Skeletal muscle cell (primary cell): ENCODE measurements at places on chromosomes 7 and 10.

DNA sequence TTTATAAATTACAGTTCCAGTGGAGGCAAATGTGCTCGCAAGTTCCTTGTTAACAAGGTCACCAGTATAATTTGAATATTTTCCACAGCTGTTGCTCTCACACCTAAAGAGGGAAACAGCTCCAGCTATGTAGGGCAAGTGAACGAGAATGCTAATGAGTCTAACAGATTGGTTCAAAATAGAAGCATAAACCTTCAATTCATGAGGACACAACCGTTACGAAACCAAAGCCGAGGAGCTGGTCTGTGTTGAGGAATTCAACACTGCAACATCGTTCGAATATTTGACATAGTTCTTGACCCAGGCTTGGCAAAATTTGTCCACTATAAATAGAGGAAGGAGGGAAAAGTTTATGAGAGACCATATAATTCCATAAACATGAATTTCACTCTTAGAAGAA lies 161.3 kb downstream of the KLF6 start:
- peak; percentile 71 for DNase-seq

DNA sequence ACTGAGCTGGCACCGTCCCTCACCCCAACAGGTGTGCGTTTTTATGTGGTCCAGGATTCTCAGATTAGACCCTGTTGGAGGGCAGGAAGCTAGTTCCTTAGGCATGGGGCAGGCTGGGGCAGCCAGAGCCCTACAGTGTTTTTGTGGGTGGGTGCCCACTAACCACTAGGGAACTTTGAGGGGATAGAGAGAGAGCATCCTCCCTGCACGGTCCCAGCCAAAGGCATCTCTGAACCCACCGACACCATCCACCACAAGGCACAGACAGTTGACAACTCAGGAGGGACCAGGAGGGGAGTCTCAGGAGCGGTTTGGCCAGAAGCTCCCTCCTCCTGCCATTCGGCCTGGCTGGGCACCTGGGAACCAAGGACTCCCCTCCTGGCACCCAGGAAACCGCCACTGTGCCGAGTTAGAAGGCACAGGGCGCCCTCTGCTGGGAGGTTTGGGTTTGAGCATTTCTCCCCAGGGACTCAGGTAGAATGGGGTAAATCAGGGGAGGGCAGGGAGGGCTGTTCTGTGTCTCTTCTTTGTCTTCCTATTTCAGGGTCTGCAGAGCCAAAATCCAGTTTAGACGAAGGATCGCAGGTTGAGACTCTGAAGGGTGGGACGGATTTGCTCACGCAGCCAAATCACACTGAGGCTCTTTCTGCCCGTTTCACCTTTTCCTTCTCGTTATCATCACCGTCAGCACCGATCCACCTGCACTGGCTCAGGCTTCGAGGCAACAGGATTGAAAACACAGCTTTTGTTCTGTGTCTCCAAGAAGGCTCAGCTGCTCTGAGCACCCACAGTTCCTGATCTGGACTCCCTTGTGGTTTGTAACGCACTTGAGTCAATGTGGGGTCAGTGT lies 84.8 kb upstream of the COL13A1 start:
- DNase-seq = no peak

- no peak for DNase-seq
Measured at GRCh38 chr7:18045171-18045570, 17.5 kb upstream of the PRPS1L1 start.

- no peak for DNase-seq
Measured at GRCh38 chr10:49594594-49594993, 15.5 kb upstream of the SLC18A3 start.

DNA sequence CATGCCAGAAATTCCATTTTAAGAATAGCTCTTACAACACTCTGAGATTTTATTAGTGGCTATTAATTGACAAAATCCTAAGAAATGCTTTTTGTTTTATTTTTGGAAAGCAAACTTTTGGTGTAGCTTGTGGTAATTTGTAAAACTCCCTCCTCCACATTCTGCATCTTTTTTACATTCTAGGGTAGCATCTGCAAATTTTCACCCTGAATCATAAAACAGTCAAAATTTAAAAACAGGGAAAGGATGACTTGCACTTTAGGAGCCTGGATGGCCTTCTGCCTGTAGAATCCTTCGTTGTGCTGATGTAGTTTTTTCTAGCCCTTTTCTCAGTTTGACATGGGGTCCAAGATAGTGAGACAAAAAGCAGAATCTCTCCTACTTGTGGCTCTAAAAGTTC lies 316.1 kb downstream of the ADRA2A start:
- no peak for DNase-seq
